ENCODE measurements at places on chromosomes 1 and 21.

DNA sequence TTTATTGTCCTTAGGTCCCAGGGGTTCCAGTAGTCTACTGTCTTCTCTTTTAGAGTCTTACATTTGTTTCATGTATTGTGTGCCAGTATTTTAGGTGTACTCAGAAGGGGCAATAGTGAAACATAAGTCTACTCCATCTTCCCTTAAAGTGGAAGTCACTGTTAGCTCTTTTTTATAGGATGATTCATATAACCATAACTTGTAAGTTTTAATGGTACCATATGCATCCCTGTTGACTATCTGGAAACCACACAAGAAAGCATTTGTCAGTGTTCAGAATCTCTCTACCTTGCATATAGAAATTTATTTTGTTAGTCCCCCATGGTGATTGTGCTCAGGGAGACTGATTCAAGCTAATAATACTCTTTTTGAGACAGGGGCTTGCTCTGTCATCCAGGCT is 149.9 kb downstream of the HS2ST1 start:
- no peak for DNase-seq

DNA sequence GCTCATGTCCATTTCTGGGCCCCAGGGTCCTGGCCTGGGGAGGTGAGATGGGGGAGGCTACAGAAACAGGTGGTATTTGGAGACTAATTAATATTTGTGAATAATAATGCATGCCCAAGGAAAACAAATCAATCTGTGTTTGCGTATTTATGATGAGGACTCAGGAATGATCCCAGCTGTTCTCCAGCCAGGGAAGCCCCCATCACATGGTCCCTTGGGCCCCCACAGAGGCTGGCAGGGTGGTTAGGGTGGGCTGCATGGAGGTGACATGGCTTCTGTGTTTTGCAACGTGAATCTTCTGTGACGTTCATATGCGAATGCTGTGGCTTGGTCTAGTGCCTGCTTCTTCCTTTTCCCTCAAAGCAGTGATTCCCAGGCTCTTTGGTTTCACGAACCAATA is 10.5 kb downstream of the PTPRF start:
- no peak for DNase-seq

- peak; percentile 42 for DNase-seq
Measured at GRCh38 chr1:160637821-160638539, 8.9 kb downstream of the SLAMF1 start.

GRCh38 chr21:44290327-44291077 is 4.8 kb downstream of the AIRE start:
- DNase-seq: no peak

DNA sequence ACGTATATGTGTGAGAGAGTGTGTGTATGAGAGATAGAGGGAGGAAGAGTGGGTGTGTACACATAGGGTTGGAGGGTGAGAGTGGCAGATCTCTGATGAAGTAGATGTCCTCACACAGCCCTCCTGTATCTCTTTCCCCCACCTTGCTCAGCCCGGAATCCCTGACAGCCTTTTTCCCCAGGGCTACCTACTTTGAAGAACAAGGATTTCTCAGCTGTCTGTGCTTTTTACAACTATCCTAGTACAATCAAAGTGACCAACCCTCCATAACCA is 29.1 kb upstream of the CADM3 start:
- DNase-seq: no peak

DNA sequence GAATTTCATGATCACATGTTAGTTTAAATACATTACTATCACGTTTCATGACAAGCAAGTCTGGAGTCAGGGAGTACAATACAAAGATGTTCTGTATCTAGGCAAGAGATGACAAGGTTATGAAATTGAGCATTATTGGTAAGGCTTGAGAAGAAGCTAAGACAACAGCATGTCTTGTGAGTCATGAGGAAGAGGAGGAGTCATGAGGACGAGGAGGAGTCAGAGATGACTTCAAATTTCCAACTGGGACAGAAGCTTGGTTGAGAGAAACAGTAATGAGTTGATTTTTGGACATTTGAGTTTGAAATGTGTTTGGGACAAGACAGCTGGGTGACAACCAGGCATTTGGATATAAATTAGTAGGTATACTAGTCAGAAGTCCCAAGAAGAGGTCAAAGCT is 4.3 kb upstream of the UBE2U start:
- DNase-seq: no peak

- no peak for DNase-seq
Measured at GRCh38 chr1:219810451-219810850, 117.9 kb downstream of the SLC30A10 start.

DNA sequence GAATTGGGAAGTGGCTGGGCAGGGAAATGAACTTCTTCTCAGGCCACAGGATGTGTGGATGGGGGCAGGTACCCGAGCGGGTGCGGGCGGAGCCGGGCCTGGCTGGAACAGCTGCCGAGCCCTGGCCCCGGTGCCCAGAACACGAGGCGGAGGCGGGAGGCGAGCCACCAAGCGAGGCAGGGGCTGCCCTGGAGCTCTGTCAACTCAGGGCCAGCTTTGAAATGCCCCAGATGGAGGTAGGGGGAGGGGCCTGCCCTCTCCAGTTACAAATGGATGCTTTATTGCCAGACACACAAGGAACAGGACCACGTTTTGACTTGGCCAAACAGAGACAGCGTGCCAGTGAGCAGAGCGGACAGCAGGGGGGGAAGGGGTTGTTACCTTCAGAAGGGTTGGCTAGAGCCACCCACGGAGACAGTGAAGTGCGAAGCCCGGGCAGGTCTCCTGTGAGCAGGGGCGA is 240.4 kb downstream of the SDCCAG8 start:
- DNase-seq: no peak

DNA sequence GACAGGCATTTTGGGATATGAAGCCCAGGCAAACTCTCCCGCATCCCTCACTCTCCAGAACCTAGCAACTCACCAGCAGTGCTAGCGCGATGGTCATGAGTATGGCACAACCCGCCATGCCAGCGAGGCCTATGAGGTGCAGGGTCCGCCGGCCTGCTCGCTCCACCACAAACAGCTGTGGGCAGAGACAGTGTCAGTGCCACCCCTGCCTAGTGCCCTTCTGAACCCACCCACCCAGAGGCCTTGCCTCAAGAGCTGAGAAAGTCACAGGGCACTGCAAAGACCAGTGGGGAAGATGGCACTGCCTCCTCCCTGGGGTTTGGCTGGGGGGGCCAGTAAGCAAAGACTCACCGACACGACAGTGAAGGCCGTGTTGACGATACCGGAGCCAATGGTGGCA is 29.8 kb downstream of the SLC2A1 start:
- DNase-seq: no peak

DNA sequence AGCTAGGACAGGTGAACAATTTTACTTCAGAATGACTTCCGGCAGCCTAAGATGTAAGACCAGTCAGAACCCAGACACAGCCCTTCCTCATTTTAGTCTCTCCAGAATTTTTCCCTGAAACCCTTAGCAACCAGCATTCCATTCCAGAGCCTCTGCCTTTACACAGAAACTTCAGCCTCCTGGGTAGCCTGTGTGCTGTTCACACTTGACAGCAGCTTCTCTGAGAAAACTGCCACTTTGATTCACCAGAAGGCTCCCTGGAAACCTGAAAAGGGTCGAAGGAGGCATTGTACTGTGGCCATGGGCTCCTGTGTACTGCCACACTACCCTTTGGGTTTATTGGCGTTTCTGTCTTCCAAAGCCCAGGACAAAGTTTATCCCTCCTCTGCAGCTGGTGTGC is 17.4 kb downstream of the HYI start:
- no peak for DNase-seq

- DNase-seq: no peak
Measured at GRCh38 chr1:65606426-65606825, 186.0 kb downstream of the LEPR start.

DNA sequence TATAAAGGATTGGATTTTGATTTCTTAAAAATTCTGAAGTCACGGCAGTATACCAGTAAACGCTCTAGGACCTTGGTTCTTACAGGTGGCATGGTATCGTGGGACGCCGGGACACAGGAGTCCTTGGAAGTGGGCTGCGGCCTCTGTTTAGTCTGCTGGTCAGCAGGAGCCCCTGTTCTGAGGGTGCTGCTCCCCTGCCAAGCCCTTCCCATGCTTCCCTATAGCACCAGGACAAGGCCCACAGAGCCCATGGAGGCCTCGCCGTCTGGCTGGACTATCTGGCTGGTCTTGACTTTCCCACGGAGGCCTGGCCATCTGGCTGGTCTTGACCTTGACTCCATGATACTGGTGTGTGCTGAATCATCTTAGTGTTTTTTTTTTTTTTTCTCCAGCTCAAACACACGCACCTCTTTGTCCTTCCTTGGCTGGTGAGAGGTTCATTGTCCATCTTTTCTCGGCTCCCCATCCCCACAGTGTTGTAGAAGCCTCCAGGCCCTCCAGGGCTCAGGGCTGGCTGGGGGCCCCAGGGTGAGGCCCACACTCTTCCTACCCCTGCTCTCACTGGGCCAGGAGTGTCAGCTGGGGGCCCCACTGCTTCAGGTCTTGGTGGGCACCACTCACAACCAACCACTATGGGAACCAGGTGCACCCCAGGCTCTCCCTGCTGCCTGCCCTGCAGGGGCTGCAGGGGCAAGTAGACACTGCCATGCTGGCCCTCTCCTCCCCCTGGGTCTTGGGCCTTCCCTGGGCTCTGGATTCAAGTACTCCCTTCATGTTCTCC is 16.5 kb upstream of the TTC34 start:
- DNase-seq: no peak

DNA sequence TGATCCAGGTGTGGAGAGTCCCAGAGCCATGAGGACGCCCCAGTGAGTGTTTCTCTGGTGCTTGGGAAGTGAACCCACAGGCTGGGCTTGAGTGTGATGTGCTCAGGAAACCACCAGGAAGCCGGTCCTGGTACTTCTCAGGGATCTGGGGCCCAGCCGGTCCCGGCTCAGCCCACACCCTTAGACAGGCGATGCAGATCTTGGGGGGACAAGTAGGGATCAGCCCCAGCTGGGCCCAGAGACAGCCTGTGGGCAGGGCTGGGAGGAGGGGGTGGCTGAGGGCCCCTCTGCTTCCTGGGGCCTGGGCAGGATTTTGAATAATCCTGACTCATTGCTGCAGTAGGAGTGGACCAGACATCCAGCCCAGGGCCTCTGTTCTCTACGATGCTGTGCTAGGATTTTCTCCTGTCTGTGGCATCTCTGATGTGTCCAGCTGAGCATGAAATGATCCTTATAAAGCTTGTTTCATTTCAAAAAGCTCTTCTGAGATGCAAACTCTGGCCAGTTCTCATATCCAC is 698.0 kb downstream of the PTPRU start:
- DNase-seq: no peak

DNA sequence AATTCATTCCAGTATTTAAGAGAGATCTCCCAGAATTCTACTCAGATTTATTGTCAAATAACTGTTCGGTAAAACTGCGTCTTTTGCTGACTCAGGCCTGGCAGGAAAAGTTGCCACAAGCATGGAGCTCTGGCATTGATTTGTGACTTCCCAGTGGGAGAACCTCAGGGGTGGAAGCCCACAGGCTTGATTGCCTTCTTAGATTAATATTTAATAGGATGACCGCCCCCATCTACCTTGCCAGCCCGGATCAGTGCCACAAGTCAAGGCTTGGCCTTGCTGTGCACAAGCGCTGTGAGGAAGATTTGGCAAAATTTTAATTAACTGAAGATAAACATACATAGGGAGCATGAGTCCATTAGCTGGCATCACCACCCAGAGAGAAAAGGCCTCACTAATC is 93.5 kb downstream of the LRIG2 start:
- DNase-seq: no peak

- no peak for DNase-seq
Measured at GRCh38 chr1:34822202-34822601, 29.4 kb downstream of the GJA4 start.

- no peak for DNase-seq
Measured at GRCh38 chr1:87346130-87346814, 17.6 kb downstream of the LMO4 start.

DNA sequence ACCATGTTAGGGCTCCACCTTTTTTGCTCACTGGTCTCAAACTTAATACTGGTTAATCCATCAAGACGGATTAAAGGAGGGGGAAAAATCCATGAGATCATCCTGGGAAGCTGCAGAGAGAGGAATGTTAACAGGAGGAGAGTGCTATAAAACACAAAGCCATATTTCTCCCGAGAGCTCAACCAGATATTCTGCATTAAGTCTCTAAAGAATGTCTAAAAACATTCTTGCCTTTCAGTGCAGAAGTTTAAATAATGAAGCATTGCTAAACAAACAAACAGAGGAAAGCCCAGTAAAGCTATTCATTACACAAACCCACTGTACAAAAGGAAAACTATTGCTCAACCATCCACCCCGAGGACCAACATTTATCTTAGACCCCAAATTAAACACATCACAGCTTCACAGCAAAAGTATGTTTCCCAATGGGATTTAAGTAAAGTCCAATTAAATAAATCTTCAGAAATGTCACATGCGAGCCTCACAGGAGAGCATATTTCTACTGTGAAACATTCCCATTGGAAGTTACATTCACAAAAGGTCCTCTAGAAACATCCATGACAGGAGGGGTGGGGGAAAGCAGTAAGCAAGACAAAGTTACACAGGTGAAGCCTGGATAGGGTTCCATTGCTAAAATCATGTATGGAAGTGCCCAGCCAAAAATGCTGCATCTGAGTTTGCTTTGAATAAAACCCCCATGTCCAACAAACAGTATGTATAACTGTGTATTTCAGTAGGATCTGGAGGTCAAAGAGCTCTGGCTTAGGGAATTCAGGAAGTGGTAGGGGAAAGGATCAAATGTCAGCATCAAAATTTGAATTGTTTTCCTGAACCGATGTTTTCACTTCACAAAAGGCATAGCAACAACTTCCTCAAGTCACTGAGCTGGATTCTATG is 23.3 kb downstream of the DUSP10 start:
- no peak for DNase-seq

GRCh38 chr1:43073490-43074230 is 98.4 kb downstream of the EBNA1BP2 start:
- DNase-seq: peak; percentile 55

- no peak for DNase-seq
Measured at GRCh38 chr1:85611856-85612255, 31.3 kb downstream of the CCN1 start.

GRCh38 chr1:15737324-15738319 is 1.6 kb downstream of the SLC25A34 start:
- DNase-seq: no peak

DNA sequence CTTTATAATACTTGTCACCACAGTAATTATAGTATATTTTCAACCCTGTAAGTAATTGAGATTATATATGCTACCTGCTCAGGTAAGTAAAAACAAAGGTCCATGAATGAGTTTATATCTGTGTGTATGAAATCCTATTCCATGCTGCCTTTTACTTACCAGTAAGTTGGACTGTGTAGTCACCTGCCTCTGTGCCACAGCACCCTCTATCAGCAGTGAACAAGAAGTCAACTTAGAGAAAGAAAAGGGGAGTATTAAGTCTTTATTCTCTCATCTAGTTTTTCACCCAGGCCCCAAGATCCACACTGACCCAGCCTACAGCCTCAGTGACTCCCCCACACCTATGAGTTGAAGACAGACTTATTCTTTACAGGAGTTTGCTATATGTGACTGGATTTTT is 36.9 kb upstream of the IFI16 start:
- no peak for DNase-seq

- no peak for DNase-seq
Measured at GRCh38 chr1:111192658-111193519, 7.6 kb downstream of the DENND2D start.
